ENCODE measurements at places on chromosomes 6 and 20. TPM values are rescaled to one million over a fixed set of nuclear protein-coding genes. Genes with fewer than 3 reads are reported as not detected.
A peak's percentile ranks its signal among the peaks of the same experiment; 100 is the strongest.

Gene BMP5
- not detected for total RNA-seq

Gene NMBR
- total RNA-seq = not detected

Gene CD24
- total RNA-seq = 3.5 TPM

Gene TFAP2D
- total RNA-seq = not detected

Gene MMP24
- total RNA-seq = under 0.01 TPM

Gene DNMT3B
- total RNA-seq = 24.8 TPM

DNA sequence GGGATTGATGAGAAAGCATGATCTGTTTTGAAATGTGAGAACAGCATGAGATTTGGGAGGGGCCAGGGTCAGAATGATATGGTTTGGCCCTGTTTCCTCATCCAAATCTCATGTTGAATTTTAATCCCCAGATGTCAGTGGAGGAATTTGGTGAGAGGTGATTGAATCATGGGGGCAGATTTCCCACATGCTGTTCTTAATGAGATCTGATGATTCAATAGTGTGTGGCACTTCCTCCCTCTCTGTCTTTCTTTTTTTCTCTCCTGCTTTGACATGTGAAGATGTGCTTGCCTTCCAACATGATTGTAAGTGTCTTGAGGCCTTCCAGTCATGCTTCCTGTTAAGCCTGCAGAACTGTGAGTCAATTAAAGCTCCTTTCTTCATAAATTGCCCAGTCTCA is 1060.3 kb upstream of the CITED2 start:
- DNase-seq = no peak

DNA sequence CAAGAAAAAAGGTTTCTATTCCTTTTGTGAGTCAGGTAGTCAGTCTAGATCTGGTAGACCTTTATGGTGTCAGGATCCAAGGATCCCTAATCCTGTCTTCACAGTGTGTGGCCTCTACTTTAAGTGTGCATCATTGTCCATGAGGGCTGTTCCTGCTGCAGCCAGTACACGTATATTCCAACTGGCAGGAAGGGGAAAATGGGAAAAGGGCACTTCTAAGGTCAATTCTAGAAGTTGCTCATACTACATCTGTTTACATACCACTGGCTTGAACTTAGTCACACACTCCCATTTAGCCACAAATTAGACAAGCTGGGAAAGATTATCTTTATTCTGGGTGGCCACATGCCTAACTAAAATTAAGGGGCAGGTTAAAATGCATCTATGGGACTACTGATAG is 9.7 kb upstream of the MMS22L start:
- no peak for DNase-seq

DNA sequence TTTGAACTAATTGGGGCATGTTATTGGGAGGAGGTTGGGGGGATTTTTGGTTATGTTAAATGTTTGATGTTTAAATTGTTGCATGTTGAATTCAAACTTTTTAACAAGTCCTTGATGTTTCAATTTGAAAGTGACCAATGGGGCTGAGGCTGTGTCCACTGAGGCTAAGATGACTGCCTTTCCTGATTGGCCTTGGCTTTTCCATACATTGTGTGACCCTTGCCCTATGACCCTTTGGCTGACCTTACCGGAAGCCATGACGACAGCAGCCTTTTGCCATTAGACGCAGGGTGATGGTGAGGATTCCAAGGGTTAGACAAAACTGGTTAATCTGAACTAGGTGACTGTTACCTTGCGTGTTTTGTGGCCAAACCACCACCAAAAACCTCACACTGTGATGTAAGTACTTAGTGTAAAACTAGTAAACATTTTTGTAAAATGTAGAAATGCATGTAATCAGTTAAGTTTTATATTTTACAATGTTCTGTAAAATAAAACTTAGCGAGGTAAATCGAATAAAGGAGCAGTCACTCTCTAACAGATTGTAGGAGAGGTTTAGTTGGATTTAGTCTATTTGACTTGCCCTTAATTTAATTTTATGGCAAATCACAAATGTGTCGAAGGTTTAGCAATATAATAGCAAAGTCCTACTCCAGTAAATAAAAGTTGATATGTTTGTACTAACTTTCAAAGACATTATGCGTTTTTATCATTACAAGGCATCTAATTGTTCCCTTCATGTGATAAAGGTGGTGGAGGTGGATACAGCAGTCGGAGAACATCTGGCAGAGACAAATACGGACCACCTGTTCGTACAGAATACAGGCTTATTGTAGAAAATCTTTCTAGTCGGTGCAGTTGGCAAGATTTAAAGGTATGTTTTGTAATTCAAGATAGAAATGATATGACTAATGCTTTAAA is 1.6 kb downstream of the SRSF6 start:
- no peak for DNase-seq

- DNase-seq = no peak
These were observed 42.0 kb downstream of the DOK5 start for GRCh38 chr20:54517241-54517975.

DNA sequence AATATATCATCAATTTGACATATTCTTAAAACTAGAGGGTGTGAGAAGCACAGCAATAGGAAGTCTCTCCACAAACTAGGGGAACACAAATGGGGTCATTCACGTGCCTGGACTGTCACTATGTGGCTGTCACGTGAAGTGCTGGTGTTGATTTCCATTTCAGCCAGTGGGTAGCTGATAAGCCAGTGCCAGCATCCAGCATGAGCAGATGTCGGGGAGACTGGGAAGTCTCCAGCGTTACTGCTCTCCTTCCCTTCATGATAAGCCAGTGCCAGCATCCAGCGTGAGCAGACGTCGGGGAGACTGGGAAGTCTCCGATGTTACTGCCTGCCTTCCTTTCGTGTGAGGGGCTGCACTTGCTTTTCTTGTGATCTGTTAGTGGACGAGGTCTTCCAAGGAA is 5.6 kb upstream of the SLC17A9 start:
- no peak for DNase-seq

- DNase-seq = no peak
These were observed 86.7 kb upstream of the THBS2 start for GRCh38 chr6:169340395-169340794.

- no peak for DNase-seq
These were observed 1.1 kb downstream of the STX7 start for GRCh38 chr6:132511831-132512220.

DNA sequence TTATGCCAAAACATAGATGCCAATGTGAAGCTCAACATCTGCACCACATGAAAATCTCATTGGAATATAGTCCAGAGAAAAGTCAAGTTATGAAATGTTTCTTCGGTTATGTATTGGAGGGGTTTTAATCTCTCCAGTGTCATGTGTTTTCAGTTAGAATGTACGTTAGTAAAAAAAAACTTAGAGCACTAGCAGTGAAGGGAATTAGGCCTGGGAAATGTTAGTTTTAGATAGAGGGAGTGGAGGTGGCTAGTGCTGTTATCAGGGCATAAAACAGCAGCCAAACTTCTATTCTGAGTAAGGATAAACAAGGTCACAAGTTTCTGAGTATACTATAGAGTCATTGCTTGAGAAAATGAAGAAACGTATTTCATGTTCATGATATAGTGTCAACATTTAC is 42.9 kb downstream of the HDGFL1 start:
- no peak for DNase-seq

GRCh38 chr6:29742127-29742526 is 18.9 kb downstream of the HLA-F start:
- no peak for DNase-seq

GRCh38 chr6:73299151-73299971 is 36.4 kb upstream of the KHDC1 start:
- DNase-seq = peak; percentile 24

GRCh38 chr6:114550316-114550715 is 207.5 kb upstream of the HS3ST5 start:
- no peak for DNase-seq

- peak; percentile 89 for DNase-seq
These were observed 24.4 kb upstream of the SLCO4A1 start for GRCh38 chr20:62617711-62618483.

GRCh38 chr6:139146317-139146726 is 11.4 kb downstream of the HECA start:
- DNase-seq = no peak

GRCh38 chr6:24997905-24998304 is 62.1 kb upstream of the RIPOR2 start:
- no peak for DNase-seq

GRCh38 chr6:56708810-56709597 is 66.3 kb upstream of the DST start:
- no peak for DNase-seq

DNA sequence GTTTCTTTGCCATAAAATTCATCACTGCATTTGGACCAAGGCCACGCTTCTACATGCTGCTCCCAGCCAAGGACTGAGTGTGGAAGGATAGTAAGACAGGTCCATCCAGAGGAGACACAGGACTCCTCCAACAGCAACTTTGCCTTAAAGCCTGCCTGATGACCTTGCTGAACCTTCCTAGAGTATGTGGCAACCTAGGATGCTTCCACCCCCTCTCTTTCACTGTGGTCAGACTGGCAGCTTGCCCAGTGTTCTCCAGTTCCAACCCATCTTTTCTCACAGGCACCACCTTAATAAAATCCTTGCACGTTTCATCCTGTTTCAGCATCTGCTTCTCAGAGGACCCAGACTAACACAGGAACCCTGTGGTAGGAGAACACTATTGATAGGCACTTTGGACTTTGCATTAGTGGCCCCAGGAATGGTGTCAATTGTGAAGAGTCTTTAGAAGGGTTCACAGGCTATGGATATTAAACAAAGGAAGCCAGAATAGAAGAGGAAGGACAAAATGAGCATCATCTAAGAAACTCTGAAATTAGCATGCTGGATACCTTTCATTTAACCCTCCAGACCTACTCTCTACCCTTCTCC is 2.4 kb upstream of the PKHD1 start:
- DNase-seq = peak; percentile 21

DNA sequence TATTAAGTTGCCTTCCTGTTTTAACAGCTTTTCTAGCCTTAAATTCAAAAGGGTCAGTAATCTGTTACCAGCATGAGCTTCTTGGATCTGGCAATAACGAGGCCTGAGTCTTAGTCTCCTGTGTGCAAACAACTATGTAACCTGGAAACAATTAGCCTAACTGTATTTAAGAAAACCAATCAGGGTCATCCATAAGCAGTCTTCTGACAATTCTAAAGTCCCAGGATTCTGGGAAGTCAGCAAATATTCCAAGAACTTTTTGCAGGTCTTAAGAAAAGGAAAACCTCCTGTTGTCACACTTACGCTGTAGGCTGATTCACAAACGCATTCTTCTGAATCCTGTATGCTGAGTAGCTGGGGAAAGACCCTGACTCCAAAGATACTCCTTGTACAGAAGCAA is 90.4 kb downstream of the COL12A1 start:
- DNase-seq = no peak

DNA sequence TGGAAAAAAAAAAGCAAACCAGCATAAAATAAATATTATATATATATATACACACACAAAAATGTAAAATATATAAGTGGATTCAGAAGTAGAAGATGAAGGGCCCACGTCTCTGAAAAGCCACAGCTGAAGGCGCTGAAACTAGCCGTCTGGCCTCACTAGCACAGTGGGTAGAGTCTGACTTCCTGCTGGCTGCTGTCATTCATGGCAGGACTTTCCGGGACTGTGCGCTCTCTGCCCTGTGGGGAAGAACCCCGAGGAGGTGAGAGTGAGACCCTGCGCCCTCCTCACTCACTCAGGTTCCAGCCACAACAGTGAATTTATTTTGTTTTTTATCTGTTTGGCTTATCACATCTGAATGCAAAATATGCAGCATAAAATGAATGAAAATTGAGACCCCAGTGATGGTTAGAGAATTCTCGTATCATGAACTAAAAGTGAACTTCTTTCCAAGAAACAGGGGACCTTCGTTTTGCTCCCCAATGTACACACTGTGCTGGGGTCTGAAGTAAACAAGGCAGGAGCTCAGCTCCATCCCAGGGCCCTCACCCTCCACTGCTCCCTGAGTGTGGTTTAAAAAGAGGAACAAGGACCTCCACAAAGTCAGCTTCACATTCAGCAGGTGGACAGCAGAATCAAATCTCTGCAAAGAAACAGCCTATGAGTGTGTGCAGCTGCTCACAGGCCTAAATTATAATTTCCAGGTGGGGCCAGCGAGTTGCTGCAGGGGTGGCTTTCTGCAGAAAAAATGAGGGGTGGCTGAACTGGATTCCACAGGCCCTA is 1.3 kb upstream of the RAMACL start:
- peak; percentile 45 for DNase-seq

DNA sequence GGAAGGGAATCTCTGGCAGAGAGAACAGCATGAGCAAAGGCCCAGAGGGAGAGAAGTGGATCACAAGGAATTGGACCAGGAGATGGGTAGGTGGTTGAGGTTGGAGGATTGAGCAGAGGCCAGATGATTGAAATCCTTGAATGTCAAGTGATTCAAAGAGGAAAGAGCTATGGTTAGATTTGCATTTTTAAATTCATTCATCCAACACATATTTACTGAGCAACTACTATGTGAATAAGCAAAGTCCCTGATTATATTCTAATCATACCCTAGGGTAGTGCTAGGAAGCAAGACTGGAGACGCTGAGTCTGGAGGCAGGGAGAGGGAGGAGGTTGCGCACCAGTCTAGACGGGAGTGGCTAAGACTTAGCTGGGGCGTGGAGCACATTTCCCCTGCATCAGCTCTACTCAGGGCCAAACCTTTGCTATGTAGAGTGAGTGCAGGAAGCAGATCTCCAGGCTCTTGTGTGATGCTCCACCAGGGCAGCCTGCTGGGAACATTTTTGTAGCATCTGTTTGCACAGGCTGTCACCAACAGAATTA is 40.2 kb downstream of the EYA2 start:
- DNase-seq = no peak

DNA sequence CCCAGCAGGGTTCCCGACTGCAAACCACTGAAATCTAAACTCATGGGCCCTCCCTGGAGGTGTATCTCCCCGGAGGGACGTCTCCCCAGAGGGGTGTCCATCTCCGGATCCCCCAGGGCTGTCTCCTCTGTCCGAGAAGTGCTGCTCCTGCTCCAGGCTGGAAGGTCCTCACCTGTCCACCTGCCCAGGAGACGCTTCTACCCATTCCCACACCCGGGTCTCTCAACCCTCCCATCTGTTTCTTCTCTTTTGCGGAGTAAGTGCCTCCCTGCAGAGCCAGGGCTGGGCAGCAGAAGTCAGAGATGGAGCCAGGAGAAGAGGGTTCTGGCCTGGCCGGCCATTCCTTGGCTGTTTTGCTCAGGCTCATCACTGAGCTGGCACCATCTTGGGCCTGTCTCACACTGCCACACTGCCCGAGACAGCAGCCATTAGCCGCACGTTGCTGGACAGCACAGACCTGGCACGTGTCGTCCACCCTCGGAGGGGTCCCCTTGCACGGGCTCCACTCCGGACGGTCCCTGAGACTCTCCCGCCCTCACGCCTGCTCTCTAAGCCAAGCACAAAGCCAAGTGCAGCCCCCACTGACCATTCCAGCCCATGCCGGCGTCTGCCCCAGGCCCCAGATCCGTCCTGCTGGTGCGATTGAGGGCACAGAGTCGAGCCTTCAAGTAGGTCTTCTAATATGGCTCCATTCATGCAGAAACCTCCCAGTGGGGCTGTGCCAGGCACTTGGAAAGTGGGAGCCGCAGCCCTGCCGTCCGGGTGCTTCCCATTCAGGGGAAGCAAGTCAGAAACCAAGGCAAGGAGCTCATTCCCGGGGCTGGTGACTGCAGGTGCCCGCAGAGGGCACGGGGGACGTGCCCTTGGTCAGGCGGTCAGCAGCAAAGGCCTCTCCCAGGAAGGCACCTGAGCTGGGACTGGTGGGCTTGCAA is 367.7 kb downstream of the TAF4 start:
- DNase-seq = no peak

GRCh38 chr20:37501940-37502339 is 19.1 kb upstream of the NNAT start:
- DNase-seq = no peak
